ENCODE measurements at places on chromosomes 5 and 9. TPM values are rescaled to one million over a fixed set of nuclear protein-coding genes. Genes with fewer than 3 reads are reported as not detected.

- no peak for DNase-seq
These were observed 21.2 kb upstream of the TTC23L start for GRCh38 chr5:34817558-34818351.

GRCh38 chr5:65790371-65791163, 68.6 kb downstream of the NLN start:
- no peak for DNase-seq

DNA sequence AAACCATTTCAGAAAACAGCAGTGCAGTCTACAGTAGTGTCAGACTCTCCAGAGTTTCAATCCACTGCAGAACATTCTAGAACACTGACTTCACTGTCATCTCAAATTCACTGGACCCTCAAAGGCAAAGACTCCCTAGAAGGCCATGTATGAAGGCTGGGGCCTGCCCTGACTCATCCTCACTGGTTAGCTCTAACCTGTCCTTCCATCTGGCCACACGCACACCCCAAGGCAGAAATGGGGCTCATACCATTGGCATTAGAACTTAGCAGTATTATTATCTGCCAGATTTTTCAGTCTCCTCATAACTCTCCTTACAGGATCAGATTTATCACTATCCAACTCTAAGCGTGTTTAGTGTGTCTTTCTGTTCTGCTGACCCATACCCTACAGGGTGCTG, 20.4 kb downstream of the S1PR3 start:
- DNase-seq, result no peak

DNA sequence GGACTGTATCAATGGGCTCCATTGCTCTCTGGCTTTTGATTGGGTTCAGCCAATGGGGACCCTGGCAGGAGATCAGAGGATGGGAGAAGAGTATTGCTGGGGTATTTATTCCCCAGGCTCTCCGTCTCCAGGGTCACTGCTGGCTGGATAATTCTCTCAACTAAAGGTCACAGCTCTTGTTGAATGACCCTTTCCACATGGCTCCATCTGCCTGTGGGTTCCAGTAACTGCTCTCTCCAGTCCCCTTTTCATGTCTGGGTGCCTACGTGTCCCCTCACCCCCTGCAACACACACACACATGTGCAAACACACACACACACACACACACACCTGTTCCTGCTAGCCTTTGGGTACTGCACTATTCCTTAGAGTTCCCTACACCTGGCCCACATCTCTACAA, 53.9 kb upstream of the RIC1 start:
- DNase-seq, result no peak

- DNase-seq, result no peak
These were observed 52.4 kb downstream of the TTLL11 start for GRCh38 chr9:122040561-122041242.

GRCh38 chr5:170751631-170752030, 31.9 kb upstream of the GABRP start:
- DNase-seq, result no peak

DNA sequence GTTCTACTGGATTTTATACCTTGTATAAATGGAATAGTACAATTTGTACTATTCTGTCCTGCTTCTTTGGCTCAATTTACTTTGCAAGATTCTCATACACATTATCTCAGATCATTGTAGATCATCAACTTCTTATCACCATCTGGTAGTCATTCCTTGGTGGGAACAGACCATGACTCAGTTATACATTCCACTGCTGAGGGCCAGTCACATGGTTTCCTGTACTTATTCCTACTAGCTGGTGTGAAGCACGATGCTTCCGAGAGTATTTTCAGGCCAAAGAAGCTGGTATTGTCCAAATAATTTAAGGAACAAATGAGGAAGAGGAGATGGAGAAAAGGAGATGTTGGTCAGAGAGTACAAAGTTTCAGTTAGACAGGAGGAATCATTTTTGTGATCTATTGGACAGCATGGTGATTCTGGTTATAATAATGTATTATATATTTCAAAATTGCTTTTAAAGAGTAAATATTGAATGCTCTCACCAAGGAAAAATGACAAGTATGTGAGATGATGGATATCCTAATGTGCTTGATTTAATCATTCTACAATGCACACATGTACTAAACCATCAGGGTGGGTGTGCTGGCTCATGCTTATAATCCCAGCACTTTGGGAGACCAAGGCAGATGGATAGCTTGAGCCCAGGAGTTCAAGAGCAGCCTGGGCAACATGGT, 124.1 kb downstream of the SYK start:
- DNase-seq, result no peak

Gene FCN2
- total RNA-seq, result not detected

Gene PCDHA13
- total RNA-seq, result 0.85 TPM

Gene STX17
- total RNA-seq, result 42.1 TPM
